ENCODE measurements at places on chromosomes 12 and 14.

- no peak for DNase-seq
Observed at GRCh38 chr14:71165121-71166031, 258.1 kb downstream of the PCNX1 start.

DNA sequence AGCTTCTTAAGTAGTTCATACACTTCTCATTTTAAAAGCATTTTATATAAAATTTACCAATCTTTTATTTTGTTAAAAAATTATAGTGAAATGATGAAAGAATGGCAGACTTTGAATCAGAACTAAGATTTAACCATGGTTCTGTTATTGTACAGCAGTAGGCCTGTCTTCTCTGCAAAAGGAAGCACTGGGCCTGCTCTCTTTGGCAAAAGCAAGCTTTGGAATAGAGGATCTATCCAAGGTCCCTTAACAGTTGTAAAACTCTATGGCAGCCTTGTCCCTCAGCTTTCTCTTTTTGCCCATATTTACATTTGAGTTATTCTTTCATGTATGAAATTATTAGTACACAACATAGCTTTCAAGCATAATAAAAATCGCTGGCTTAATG lies 82.8 kb downstream of the PLEKHG7 start:
- DNase-seq: no peak

DNA sequence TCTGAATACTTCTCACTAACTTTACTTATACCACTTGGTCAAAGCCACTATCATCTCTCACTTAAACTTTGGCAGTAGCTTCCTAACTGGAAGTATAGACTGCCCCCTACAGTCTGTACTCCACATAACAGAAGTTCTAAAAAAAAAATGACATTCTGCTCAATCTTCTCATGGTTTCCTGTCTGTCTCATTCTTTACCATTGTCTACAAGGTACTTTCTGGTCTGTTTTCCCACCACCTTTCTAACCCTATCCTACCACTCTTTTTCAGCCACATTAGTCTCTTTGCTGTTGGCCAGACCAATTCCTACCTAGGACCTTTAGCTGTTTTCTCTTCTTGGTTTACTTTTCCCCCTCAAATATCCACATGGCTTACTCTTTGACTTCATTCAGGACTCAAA lies 14.7 kb downstream of the CPSF6 start:
- DNase-seq: no peak

DNA sequence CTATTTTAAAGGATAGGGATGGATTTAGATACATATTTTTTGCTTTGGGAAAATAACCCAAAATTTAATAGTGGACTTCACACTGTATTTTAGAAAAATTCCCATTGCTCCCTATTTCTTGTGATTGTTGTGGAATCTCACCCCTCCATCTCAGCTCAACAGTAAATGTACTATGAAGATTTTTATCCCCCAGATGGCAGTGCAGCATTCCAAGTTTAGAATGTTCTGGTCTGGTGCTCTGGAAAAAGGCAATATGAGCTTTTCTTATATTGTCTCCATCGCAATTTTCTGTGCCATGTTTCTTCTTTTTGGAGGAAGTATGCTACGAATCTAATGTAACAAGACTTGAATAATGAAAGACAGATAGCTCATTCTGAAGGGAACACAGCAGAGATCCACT lies 471.7 kb upstream of the SYT1 start:
- no peak for DNase-seq

GRCh38 chr14:93967637-93968250 lies 8.6 kb downstream of the ASB2 start:
- no peak for DNase-seq

- no peak for DNase-seq
Observed at GRCh38 chr12:91138337-91138920, 27.1 kb upstream of the LUM start.

DNA sequence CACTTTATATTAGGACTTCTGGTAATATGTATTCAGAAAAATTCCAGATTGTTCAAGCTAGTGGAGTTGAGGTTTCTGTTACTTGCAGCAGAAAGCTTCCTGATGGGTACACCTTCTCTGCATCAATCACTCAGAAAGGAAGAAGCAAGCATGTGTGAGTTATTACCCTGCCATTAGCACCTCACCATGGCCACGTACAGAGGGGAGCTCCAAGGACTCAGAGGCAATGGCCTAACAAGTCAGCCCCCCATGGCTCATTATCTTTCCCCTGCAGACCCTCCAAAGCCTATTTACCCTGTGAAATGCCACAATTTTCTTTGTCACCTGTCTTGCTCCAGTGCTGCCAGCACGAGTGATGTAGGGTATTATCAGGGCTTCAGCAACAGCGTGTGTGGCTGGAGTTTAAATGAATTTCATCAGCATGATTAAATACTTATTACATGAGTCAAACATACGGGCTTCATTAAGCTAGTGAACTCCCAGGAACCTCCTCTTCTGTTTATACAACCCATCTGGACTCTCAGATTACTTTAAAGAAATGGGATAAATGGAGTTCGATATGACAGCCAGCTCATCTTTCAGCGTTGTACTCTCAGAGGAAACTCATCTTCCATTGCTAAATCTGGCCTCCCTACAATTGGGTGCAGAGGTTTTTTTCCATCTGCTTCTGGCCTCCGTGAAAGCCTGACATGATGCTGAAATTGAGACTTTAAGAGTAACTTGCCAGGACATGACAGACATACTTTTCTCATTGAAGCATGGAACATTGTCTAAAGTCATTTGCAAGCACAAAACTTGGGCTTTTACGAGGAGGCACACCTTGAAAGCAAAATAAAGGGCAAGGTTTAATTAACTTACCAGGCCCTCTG lies 135.9 kb downstream of the TMEM30B start:
- no peak for DNase-seq

DNA sequence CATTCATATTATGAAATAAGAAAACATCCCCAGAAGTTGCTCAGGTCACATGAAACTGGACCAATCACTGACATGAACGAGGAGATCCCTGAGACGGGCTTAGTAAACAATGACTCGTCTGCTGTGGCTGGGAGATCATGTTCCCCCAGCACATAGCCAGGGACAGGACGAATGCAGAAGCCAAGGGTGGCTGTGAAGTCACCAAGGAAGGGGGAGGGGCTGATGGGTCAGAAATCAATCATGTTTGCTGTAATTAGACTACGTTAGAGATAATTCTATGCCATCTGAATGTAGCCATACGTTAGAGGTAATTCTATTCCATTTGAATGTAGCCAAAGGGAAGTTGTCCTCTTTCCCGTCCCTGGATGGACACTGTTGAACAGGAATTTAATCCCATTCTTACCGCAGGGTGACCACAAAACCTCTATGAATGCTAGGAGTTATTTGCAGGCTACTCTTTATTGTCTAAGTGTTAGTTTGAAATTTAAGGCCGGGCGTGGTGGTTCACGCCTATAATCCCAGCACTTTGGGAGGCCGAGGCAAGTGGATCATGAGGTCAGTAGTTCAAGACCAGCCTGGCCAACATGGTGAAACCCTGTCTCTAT lies 332.9 kb downstream of the TMEM132D start:
- DNase-seq: no peak

DNA sequence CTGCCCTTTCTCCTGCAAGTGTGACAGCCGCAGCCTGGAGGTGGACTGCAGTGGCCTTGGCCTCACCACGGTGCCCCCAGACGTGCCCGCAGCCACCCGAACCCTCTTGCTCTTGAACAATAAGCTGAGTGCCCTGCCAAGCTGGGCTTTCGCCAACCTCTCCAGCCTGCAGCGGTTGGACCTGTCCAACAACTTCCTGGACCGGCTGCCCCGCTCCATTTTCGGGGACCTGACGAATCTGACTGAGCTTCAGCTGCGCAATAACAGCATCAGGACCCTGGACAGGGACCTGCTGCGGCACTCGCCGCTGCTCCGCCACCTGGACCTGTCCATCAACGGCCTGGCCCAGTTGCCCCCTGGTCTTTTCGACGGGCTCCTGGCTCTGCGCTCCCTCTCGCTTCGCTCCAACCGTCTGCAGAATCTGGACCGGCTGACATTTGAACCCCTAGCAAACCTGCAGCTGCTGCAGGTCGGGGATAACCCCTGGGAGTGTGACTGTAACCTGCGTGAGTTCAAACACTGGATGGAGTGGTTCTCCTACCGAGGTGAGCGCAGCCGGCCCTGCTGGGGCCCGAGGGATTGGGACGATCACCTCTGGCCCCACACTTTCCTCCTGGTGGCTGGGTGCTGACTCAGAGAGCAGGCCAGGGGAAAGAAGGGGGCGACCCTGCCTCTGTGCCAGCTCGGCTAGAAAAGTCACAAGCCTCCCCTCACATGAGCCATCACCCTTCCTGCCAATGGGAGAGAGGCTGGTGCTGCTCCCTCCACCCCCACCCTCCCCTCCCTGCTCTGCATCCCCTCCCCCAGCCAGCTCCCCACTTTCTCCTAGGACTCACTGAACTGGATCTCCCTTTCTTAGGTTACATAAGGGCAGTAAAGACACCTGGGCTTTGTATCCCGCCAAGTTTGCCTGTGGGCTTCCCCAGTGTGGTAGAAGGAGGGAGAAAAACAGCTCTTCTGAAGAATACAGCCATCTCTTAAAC lies 10.9 kb downstream of the LRTM2 start:
- DNase-seq: no peak

DNA sequence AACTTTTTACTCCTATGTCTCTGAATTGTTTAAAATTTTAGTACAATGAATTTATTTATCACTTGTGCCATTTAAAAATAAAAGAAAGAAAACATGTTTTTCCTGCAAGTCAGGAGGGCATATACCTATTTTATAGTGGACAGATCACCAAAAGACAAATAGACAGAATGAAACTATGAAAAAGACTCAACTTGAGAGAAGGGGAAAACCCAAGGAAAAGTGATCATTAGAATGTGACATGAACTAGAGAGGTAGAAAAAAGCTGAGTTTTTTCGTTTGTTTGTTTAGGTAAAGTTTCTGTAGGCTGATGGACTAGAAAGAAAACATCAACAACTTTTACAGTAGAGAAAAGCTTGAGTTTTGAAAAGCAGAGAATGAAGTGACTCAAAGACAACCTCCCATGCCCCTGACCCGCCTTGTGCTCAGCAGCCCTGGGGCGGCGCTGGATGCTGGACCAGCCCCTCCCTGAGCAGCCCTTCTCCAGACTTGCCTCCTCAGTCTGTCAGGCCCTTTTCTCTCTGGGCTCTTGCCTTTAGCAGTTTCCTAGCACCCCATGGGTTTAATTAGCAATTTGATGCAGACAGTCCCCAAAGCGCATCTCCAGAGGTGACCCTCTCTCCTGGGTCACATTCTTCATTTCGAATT lies 95.1 kb upstream of the ARID2 start:
- DNase-seq: no peak

Measured in hippocampal formation (tissue), 2 donors.